ENCODE measurements at places on chromosomes 16 and 17. TPM values are rescaled to one million over a fixed set of nuclear protein-coding genes. Genes with fewer than 3 reads are reported as not detected.
A peak's percentile ranks its signal among the peaks of the same experiment; 100 is the strongest.

GRCh38 chr17:21297597-21297996, 13.1 kb downstream of the MAP2K3 start:
- DNase-seq: no peak

The SPATA32 gene
- not detected for total RNA-seq

DNA sequence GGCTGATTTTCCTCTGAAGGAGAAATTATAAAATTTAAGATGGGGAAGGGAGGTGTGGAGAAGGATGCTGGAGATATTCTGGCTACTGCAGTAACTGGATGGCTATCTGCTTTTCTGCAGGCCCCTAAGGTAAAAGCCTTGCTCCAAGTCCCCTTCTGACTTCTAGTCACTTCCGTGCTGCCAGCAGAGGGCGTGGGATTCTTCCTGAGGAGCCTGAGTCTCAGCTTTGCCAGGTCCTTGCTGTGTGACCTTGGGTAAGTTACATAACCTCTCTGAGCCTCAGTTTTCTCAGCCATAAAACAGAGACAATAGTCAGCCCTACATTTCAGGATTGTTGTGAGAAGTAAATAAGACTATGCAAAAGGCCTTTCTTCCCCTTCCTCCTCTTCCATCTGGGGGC, 24.3 kb upstream of the TMEM220 start:
- DNase-seq: peak; percentile 34

DNA sequence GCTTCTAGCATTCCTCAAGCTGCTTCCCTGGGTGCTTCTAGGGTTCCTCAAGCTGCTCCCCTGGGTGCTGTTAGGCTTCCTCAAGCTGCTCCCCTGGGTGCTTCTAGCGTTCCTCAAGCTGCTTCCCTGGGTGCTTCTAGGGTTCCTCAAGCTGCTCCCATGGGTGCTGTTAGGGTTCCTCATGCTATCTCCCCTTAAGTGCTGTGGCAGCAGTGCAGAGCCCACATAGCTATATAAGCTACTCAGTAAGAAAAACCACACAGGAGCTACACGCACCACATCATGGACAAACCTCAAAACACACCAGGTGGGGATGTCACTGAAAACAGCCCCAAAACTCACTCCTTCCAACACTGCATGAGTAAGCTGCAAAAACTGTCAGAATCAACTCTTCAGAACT, 35.2 kb downstream of the ANKRD11 start:
- peak; percentile 39 for DNase-seq

DNA sequence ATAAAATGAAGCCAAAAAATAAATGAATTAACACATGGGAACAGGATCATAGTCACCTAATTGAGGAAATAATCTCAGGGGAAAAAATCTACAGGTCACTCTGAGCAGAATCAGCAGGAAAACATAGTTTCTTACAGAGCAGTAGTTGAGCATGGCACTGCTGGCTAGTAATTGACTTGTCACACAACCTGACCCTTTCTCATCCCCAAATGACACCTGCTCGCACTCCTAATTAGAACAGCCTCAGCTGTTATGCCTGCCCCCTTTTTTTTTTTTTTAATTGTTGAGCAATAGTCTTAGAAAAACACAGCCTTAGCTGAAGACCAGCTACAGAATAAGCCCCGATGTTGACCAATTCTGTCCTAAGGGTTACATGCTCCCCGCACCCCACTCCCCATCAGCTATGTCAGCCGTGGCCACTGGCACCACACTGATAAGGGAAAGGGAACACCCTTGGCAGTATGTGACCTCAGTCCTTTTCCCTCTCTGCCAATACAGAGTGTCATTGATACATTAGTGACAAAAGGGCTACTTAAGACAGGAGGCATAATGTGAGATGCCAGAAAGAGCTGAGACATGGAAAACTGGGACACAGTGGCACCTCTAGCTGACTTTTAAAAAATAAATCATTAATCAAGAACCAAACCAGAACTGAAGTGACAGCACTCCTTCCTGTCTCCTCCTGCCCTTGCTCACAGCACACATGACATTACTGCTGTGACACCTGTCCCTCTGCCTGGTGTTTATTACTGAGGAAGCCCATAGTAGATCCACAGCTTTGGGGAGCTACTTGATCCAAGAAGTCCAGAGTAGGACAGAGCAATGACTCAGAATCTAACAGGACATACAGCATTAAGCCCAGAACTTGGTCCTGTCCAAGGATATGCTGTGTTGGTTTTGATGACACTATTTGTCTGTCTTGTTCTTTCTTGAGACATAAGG, 41.7 kb downstream of the WDR59 start:
- DNase-seq: no peak

DNA sequence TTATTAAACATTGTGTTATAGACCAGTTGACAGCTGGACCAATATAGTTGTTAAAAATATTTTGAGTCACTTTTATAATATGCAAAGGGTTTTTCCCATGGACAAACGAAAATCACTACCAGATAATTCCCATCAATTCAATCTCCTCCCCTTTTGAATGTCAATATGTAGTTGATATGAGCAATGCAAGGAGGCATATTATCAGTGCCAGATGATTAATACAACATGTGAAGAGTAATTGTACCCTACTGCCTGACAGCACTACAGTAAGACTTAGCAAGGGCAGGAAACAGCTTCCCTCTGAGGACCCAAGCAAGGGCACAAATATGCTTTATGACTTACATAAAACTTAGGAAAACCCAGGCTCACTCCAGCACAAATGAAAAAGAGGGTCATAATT, 17.3 kb downstream of the KANSL1 start:
- no peak for DNase-seq

The WDR45B gene
- total RNA-seq: 42.8 TPM

DNA sequence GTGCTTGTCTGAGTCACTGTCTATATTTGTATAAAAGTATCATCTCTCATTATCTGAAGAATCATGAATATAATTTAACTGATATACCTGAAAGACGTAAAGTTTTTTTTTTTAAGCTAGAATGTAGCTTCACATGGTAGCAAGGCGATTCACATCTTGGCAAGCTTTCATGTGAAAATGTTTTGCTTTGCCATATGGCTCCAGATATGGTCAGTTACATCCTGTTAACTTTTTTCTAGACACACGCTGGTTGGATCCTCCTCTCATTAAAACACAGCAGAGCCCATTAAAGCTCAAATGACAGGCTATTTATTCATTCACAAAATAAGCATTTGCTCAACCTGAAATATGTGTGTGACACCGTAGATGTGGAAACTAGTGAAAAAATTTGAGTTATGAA, 412.8 kb downstream of the KIF2B start:
- no peak for DNase-seq

GRCh38 chr17:51590071-51590656, 329.8 kb downstream of the UTP18 start:
- no peak for DNase-seq

- DNase-seq: peak; percentile 83
Observed at GRCh38 chr17:68172461-68172954, 75.3 kb upstream of the AMZ2 start.

The CBX8 gene
- 4.5 TPM for total RNA-seq

The PRAC1 gene
- total RNA-seq: not detected
